ENCODE measurements at places on chromosomes 5 and 9.

DNA sequence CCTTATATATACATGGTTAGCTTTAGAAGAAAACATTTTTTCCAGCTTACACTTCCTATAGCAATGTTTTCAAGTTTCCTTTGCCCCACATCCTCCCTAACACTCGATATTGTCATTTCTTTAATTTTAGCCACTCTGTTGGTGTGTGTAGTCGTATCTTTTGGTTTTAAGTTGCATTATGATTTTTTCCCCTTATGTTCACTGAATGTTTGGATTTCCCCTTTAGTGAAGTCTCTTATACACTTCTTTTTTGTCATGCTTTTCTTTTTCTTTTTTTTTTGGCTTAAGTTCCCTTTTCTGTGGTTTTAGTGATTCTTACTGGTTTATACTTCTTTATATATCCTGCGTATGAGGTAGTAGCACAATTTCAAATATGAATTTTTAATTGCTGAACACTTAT, 58.8 kb downstream of the KDM4C start:
- no peak for DNase-seq

GRCh38 chr5:83844449-83845068, 123.9 kb upstream of the HAPLN1 start:
- DNase-seq, result no peak

DNA sequence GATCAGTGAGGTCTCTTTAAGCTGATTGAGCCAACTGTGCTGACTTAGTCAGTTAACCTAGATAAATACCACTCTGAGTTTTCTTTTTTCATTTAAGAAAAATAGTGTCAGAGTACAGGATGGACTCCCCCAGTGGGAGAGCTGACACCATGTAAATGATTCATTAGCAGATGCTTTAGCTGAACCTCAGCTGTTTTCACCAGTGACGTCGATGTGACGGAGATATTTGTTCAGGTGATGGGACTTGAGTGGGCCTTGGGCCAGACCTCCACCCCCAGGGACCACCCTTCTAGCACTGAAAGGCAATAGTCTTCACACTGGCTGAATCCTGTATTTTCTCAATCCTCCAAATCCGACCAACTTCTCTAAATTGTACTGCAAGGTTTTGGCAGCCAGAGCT, 196.1 kb downstream of the GAS1 start:
- DNase-seq, result no peak

GRCh38 chr9:31604531-31604930, 779.9 kb upstream of the ACO1 start:
- DNase-seq, result no peak

Data from epithelial cell of prostate (primary cell).